ENCODE measurements at places on chromosomes 13 and 19. TPM values are rescaled to one million over a fixed set of nuclear protein-coding genes. Genes with fewer than 3 reads are reported as not detected.
A peak's percentile ranks its signal among the peaks of the same experiment; 100 is the strongest.

MCF2L gene
- not detected for total RNA-seq

DNA sequence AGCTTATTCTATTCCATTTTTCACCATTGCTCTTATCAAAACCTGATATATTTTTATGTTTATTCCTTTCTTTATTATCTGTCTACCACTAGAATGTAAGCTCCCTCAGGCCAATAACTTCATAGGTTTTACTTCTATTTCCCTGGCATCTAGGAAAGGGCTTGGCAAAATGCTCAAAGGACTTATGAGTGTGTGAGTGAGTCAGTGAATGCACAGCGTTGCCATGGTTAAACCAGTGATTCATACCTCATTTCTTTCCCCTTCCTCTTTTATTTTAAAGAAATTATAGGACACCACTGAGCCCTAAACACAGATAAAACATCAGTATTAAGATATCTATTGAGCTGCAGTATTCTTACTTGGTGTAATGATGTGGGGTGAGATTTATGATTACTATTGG, 162.1 kb downstream of the GPC6 start:
- H3K36me3 ChIP-seq: no peaks in the 10 kb centered on the region
- H3K27me3 ChIP-seq: no peaks in the 10 kb centered on the region
- H3K4me3 ChIP-seq: no peak overlapping the region
- 0 out of 2 replicates have a peak, but pooled peaks cover 8% of the 10 kb centered on the region for H3K4me1 ChIP-seq

- H3K4me3 ChIP-seq: peak overlapping the region; percentile 99
- H3K27ac ChIP-seq: peak overlapping the region; percentile 96
- peaks cover 57% of the 10 kb centered on the region for H3K36me3 ChIP-seq
- H3K27me3 ChIP-seq: peaks cover 9% of the 10 kb centered on the region
- DNase-seq: no peak
Observed at GRCh38 chr19:41220811-41221210, 1.8 kb downstream of the AXL start.

PLIN3 gene
- 289 TPM for total RNA-seq

- peak overlapping the region; percentile 99 for H3K27ac ChIP-seq
- peaks cover 36% of the 10 kb centered on the region for H3K4me1 ChIP-seq
- H3K27me3 ChIP-seq: peaks cover 7% of the 10 kb centered on the region
Observed at GRCh38 chr19:2327773-2328400, 499 bp downstream of the LSM7 start.

PNMA8C gene
- not detected for total RNA-seq

ERICH4 gene
- total RNA-seq: not detected

SPART gene
- total RNA-seq: 54.2 TPM

DNA sequence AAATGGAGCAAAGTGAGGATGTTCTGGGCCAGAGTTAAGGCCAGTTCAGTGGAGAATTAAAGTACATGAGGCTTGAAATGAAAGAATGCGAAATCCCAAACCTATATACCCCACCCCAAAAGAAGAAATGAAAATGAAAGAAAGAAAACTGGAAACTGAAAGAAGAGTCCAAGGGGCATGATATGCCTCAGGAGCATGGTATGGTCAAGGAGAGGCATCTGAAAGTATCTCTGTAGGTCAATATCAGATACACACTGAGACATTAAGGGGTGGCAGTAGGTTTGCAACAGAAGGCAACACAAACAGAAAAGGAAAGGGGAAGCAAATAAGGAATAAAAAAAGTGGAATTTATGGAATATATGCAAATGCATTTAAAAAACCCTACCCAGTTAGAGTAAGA, 166.5 kb downstream of the COG6 start:
- no peak overlapping the region for H3K27ac ChIP-seq
- H3K27me3 ChIP-seq: peaks cover 3% of the 10 kb centered on the region
- peaks cover 24% of the 10 kb centered on the region for H3K4me1 ChIP-seq
- DNase-seq: no peak

- peaks cover 11% of the 10 kb centered on the region for H3K27me3 ChIP-seq
- no peaks in the 10 kb centered on the region for H3K4me1 ChIP-seq
- no peak for DNase-seq
- H3K4me3 ChIP-seq: no peak overlapping the region
- H3K36me3 ChIP-seq: no peaks in the 10 kb centered on the region
- H3K27ac ChIP-seq: no peak overlapping the region
Observed at GRCh38 chr19:7605490-7606222, 10.0 kb downstream of the CAMSAP3 start.

- no peak for DNase-seq
- no peak overlapping the region for H3K4me3 ChIP-seq
- no peaks in the 10 kb centered on the region for H3K27me3 ChIP-seq
- peaks cover 5% of the 10 kb centered on the region for H3K36me3 ChIP-seq
Observed at GRCh38 chr13:85091631-85092234, 707.5 kb downstream of the SLITRK6 start.

ZNF728 gene
- not detected for total RNA-seq

GRCh38 chr19:50658441-50659317, 9.4 kb downstream of the C19orf81 start:
- DNase-seq: no peak
- H3K27ac ChIP-seq: peak overlapping the region; percentile 85
- H3K27me3 ChIP-seq: peaks cover 15% of the 10 kb centered on the region
- no peaks in the 10 kb centered on the region for H3K36me3 ChIP-seq
- H3K4me1 ChIP-seq: peaks cover 14% of the 10 kb centered on the region
- H3K4me3 ChIP-seq: peak overlapping the region; percentile 85

DNA sequence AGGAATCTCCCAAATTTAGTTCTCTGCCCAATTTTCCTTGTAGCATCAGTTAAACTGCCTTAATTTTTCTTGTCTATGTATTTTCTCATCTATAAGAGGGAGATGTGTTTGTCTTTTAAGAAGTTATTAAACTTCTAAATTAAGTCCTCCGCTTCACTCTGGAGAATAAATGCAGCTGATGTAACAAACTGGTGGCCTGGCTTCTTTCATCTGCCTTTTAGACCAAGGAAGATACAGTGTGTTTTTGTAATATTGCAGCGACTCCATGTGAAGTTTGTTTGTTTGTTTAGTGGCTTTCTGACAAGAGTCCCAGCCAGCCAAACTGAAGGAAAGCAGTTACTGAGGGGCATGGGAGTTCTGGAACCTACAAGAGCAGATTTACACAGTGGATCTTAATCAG, 56.4 kb downstream of the KLF12 start:
- no peak overlapping the region for H3K4me3 ChIP-seq
- no peaks in the 10 kb centered on the region for H3K27me3 ChIP-seq
- peaks cover 41% of the 10 kb centered on the region for H3K4me1 ChIP-seq
- no peak for DNase-seq
- peaks cover 14% of the 10 kb centered on the region for H3K36me3 ChIP-seq

GRCh38 chr13:77817521-77817920, 101.1 kb downstream of the EDNRB start:
- H3K36me3 ChIP-seq: no peaks in the 10 kb centered on the region
- DNase-seq: no peak
- H3K27ac ChIP-seq: no peak overlapping the region
- no peaks in the 10 kb centered on the region for H3K4me1 ChIP-seq
- no peak overlapping the region for H3K4me3 ChIP-seq

KIR2DL1 gene
- total RNA-seq: not detected
